ENCODE measurements at places on chromosomes 12 and 14. TPM values are rescaled to one million over a fixed set of nuclear protein-coding genes. Genes with fewer than 3 reads are reported as not detected.

Gene DIO2
- total RNA-seq: not detected

Gene BDKRB1
- not detected for total RNA-seq

Gene SLCO1C1
- total RNA-seq: not detected

Gene SLC25A47
- not detected for total RNA-seq

Gene KLRC3
- 7.9 TPM for total RNA-seq

Gene DBX2
- total RNA-seq: not detected

Gene ATP2A2
- total RNA-seq: 247 TPM

Gene FITM1
- 0.67 TPM for total RNA-seq

Gene KCNA5
- not detected for total RNA-seq

Gene MYF5
- total RNA-seq: not detected

Gene FAM234B
- 7.2 TPM for total RNA-seq

Gene KRT83
- total RNA-seq: not detected

Gene WASHC4
- total RNA-seq: 42.8 TPM

Gene GRIN2B
- total RNA-seq: not detected

Gene ADAM20
- total RNA-seq: 0.84 TPM

Gene CNTN1
- not detected for total RNA-seq

Gene TSPAN19
- total RNA-seq: not detected

Gene GPX2
- total RNA-seq: not detected

Gene RFLNA
- total RNA-seq: not detected

Gene ZNF385A
- 1.1 TPM for total RNA-seq

Gene LUM
- total RNA-seq: not detected

Gene RTL1
- not detected for total RNA-seq

Gene SELPLG
- 26.5 TPM for total RNA-seq

Gene GPR137C
- 0.38 TPM for total RNA-seq

Gene HCAR1
- total RNA-seq: not detected

Gene NYNRIN
- 0.11 TPM for total RNA-seq

Gene BEST3
- total RNA-seq: not detected

Gene CFAP54
- 0.50 TPM for total RNA-seq

Gene EPYC
- not detected for total RNA-seq

Gene PRH2
- total RNA-seq: not detected

Gene IFNG-AS1
- 2.7 TPM for total RNA-seq

Gene CMKLR1
- 1.1 TPM for total RNA-seq

Gene CLEC4A
- total RNA-seq: not detected

Gene CABP1
- total RNA-seq: 0.24 TPM

Gene ADAMTS20
- not detected for total RNA-seq

Gene ARMH4
- total RNA-seq: not detected

Gene SERPINA6
- total RNA-seq: not detected

Gene VRTN
- total RNA-seq: not detected

Gene SDR9C7
- not detected for total RNA-seq

Gene REP15
- 0.56 TPM for total RNA-seq

Gene ENDOU
- not detected for total RNA-seq

Gene CLEC1B
- total RNA-seq: not detected

Gene BTG1
- 249 TPM for total RNA-seq

Gene IGF1
- total RNA-seq: not detected

Gene DEPDC4
- total RNA-seq: 0.88 TPM

Gene SAMD4A
- 1.0 TPM for total RNA-seq

Gene CCDC177
- not detected for total RNA-seq

Gene LHX5
- total RNA-seq: not detected

Gene CLMN
- total RNA-seq: 2.6 TPM

Gene OR6C74
- not detected for total RNA-seq

Gene ACSM4
- not detected for total RNA-seq

Data from natural killer cell treated with Interleukin-12 subunit alpha and Interleukin-12 subunit beta and Interleukin-15 and Interleukin-18, amount 100 ng/mL, for 72 hours (primary cell).